ENCODE measurements at places on chromosomes 1 and 21.

GRCh38 chr1:41610361-41610760 lies 125.9 kb upstream of the EDN2 start:
- DNase-seq = no peak

DNA sequence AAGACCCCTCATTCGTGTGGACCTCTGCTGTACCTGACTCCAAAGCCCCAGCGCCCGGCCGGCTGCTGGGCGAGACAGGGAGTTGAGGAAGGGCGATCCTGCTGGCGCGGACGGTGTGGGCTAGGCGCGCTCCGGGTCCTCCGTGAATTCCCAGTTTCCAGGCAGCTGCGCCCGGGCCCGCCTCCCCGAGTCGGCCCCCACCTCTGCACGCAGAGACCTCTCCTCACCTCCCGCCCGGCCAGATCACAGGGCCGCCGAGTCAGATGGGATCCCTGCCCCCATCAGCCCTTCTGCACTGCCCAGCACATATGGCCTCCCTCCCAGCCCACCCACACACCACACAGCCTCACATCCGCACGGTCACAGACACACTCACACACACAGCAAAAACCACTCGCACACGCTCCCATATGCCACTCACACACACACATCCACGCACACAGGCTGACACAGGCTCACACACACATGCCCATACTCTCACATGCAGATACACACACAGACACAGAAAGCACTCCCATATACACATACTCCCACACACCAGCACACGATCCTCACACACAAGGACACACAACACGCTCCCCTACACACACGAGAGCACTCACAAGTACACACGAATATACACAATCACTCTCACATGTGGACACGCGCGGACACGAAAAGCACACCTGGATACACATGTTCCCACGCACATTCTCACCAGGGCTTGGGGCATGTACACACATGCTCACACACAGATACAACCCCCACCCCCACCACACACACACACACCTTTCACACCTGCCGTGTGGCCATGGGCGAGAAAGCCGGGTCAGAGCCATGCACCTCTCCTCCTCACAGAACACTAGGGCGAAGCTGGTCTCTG lies 7.2 kb upstream of the GUCA2B start:
- DNase-seq = no peak

DNA sequence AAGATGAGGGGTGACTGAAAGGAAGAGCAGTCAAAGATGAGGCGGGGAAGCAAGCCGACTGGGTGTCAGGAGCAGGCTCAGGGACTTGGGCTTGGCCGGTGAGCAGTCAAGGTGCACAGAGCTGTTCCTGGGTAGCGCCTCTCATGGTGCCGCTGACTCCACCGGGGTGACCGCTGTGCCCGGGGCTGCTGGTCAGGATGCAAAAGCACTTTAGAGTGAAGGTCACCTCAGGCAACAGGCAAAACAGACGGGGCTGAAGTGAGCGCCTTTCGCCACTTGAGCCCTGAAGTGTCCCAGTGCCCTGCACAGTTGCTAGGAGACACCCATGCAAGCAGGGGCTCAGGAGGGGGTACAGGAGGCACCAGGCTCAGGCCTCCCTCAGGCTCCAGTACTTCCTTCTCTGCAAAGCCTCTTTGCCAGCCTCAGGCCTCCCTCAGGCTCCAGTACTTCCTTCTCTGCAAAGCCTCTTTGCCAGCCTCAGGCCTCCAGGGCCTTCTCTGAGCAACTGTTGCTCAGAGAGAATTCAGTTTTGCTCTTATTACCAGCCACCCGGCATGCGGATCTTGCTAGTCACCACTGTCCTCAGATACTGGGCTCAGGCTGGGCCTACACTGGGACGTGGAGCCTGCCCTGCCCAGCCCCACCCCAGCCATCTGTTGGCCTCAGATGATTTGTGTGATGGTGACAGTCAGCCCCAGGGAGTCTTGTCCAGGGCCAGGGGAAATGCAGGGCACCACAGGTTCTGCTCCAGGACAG lies 99.7 kb upstream of the IRF2BP2 start:
- no peak for DNase-seq

GRCh38 chr1:89790592-89790991 lies 30.2 kb upstream of the LRRC8D start:
- no peak for DNase-seq

- DNase-seq = no peak
These were observed 1.2 kb upstream of the MR1 start for GRCh38 chr1:181032535-181032934.

DNA sequence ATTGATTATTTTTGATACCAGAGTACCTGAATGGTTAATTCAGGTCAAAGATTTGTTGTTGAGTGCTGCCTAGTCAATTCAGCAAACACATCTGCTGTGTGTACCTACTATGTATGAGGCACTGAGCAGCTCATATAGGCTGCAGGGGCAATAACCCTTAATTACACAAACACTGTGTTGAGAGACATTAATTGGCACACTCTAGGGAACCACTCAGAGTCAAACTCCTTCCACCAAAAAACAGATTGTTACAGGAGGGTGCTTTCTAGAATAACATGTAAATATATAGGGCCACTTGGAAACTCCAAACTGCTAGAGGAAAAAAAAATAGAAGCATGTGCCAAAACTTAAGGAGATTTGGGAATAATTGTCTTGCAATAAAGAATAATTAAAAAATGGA lies 31.3 kb downstream of the UBE2U start:
- DNase-seq = no peak

GRCh38 chr1:97849345-97850340 lies 71.2 kb downstream of the DPYD start:
- no peak for DNase-seq

DNA sequence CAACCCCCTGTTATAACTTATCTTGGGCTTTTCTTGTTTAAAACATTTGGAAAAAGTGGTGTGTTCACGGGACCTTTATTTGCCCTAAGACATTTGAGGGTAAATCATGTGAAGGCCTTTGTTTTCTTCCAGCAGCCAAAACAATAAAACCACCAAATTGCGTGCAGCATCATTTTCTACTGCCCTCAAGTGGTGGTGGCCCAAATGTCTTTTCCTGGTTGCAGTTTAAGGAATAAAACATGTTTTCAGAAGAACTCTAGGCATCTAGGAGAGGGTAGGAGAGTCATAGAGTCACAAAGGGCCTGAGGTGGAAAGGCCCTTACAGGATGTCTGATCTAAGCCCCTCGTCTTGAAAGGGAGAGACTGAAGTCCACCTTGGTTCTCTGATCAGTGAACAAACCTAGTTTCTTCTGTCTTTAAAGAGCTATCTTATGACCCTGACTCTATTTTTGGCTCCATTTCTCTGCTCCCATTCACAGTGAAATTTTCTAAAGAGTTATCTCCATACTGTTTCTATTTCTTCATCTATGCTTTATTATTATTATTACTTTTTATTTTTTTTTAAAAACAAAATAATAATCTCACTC lies 16.0 kb upstream of the EPS15 start:
- DNase-seq = peak; percentile 5

All from activated T-helper 9 cell treated with anti-CD3 and anti-CD28 coated beads, Interleukin-2, amount 50 U/mL, for 16 hours (primary cell).